ENCODE measurements at places on chromosomes 5 and 9.
A peak's percentile ranks its signal among the peaks of the same experiment; 100 is the strongest.

GRCh38 chr5:175638305-175638704 is 19.6 kb upstream of the HRH2 start:
- DNase-seq = no peak

- peak; percentile 27 for DNase-seq
Observed at GRCh38 chr9:104367507-104367906, 136.6 kb upstream of the OR13F1 start.

DNA sequence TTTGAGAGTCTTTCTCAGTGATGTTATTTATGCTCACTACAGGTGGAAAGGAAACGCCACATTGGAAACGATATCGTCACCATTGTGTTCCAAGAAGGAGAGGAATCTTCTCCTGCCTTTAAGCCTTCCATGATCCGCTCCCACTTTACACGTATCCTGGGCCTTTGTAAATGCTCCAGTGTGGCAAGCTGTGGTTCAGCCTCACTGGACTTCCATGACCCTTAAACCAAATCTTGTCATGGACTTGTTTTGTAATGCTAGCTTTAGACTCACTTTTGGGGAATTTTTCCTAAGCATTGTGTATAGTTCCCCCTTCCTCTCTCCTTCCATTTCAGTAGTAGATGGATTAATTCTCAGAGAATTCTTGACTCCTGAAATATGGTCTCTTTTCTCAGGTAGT is 60.9 kb upstream of the SLC2A8 start:
- no peak for DNase-seq

DNA sequence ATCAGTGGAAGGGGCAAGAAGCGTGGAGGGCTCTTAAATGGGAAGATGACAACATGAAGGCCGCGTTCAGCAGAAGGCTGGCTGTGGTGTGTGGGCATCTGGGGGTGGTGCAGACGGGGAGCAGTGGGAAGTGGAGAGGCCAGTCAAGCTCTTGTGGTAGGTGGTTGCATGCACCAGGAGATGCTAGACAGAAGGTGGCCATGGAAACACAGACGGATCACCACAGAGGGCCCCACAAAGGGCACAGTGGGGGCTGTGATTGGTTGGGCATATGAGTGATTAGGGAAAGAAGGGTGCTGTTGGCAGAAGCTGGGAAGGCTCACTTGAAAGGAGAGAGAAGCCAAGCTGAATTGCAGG is 14.7 kb downstream of the MTMR12 start:
- no peak for DNase-seq

GRCh38 chr9:71249729-71250317 is 128.4 kb upstream of the TRPM3 start:
- no peak for DNase-seq

- DNase-seq = no peak
Observed at GRCh38 chr5:157444224-157444623, 15.8 kb upstream of the NIPAL4 start.

DNA sequence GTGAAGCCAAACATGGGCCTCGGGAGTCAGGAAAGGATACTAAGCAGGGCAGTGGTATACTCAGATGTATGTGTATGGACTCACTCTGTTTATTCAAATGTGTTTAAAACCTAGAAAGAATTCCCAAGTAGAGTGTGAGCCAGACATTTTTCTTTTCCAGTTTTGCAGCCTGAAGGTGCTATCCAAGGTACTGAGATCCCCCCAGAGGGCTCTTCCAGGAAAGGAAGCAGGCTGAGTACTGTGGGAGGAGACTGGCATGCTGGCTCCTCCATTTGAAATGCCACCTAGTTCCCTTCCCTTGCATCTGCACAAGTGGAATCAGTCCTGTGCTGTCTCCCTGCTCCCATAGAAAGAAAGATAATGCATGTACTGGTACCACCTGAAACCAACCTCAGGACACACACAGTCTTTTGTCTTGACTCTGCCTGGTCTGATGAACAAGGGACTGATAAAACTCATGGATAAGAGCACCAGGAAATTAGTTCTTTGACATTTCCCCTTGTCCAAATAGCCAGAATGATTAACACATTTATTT is 85.9 kb downstream of the HRH2 start:
- no peak for DNase-seq

DNA sequence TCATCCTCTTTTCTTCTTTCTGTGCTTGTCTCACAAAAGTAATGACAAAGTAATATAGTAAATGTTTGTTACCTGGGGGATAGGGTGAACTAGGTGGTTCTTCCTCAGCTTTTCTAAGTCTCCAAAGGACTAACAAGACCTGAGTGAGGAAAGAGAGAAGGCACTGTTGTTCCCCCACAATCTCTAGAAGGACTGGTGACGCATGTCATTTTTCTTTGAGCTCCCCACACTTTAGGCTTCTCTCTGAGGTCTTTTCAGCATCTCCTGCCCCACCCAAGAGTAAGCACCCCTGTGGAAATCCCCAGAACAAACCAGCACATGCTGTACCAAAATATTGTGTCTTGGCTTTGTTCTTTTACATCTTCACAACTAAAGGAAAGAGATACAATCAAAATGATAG is 2.4 kb upstream of the IL7R start:
- DNase-seq = no peak

DNA sequence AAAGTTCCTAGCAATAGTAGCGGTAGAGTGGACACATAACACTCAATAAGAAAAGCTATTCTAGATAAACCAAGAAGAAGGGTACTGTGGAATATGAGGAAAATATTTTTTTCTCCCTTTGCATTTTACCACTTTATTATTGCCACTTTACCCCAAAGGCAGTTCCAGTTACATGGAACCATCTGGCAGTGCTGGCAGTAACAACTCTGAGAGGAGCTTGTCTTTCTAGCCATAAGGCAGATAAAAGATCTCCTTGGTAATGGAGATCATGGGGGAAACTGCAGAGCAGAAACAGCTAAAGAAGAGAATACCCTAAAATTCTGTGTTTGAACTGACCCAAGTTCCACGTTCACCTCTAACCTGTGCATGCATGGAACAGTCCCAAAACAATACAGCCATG is 38.5 kb downstream of the UBTD2 start:
- DNase-seq = no peak

- no peak for DNase-seq
Observed at GRCh38 chr5:82356808-82357671, 78.9 kb upstream of the RPS23 start.

DNA sequence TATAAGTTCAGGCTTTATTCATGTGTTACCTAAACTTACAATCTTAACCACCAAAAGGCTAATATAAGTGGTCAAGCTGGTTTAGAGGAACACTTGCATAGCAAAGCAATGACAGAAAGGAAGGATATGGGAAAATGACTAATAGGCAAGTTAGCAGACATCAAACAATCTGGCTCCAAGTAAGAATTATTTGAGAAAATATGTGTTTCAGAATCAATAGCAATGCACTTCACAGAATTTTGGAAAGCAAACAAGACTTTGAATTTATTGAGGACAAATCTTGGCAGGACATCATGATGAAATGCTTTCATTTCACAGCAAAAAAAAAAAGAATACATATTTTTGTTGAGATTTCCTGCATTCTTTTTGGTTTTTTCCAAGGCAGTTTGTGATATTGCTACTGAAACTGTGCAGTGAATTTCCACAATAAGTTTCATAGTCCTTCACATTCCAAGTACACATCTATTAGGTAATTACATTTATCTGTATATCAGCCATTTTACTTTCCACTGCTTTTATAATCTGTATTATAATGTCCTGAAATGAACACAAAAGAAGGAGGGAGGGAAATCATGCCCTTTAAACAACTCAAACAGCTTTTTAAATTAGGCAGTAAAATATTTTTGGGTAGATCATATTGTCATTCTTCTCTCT is 417.9 kb downstream of the NR2F1-AS1 start:
- DNase-seq = no peak

- no peak for DNase-seq
Observed at GRCh38 chr5:11174591-11174990, 413.6 kb upstream of the DAP start.

- no peak for DNase-seq
Observed at GRCh38 chr9:122453677-122454135, 24.0 kb downstream of the OR1J1 start.

GRCh38 chr5:88890070-88890781 is 7.2 kb upstream of the MEF2C start:
- DNase-seq = no peak

- no peak for DNase-seq
Observed at GRCh38 chr5:143418140-143418866, 14.8 kb upstream of the NR3C1 start.

DNA sequence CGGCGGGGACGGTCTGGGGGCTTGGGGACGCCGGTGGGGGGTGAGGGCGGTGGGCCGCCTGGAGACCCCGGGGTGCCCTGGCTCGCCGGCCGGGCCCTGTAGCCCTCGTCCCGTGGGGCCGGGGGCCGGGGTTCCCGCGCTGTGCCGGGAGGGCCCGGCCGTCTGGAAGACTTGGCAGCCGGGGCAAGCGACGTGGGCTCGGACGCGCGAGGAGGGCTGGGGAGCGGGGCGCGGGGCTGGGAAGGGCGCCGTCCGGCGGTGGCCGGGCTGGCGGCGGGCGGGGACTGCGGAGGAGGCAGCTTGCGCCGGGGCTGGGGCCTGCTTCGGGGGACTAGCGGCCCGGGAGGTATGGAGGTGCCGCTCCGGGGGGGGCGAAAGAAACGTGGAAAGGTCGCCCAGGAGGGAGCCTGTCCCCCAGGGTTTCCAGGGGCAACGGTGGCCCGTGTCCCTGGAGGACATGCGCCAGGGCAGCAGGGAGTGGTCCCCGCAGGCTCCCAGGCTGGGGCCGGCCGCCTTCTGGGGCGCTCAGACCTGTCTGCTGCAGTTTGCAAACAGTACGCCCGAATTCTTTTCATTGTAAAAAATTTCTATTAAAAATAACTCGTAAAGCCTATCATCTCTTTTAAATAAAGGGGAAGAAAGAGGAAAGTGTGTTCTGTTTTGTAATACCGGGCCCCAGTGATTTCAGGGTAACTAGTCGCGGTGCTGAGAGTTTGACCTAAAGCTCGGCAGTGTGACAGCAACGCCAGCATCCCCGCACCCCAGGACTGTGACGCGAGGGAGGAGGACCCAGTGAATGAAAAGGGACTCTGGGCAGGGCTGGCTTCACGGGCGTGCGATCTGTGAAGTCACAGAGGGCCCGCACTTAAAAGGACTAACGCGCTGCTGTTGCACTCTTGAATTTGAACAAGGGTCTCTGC is 752 bp upstream of the ANKH start:
- DNase-seq = peak; percentile 26

GRCh38 chr5:39058178-39058921 is 15.8 kb downstream of the RICTOR start:
- DNase-seq = no peak

Measured in DMS153 (cell line).